Effector memory CD8-positive, alpha-beta T cell (primary cell): ENCODE measurements at places on chromosomes 5 and 9.

DNA sequence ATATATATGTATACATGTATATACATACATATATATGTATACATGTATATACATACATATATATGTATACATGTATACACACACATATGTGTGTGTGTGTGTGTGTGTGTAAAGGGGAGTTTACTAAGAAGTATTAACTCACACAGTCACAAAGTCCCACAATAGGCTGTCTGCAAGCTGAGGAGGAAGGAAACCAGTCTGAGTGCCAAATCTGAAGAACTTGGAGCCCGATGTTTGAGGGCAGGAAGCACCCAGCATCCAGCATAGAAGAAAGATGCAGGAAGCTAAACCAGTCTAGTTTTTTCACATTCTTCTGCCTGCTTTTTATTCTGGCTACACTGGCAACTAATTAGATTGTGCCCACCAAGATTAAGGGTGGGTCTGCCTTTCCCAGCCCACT lies 591.5 kb downstream of the PRR16 start:
- no peak overlapping the region for H3K4me3 ChIP-seq
- no peak for DNase-seq
- no peak overlapping the region for H3K27ac ChIP-seq
- no peaks in the 10 kb centered on the region for H3K36me3 ChIP-seq

GRCh38 chr9:122084026-122084675 lies 9.0 kb downstream of the TTLL11 start:
- DNase-seq: no peak
- H3K27me3 ChIP-seq: no peaks in the 10 kb centered on the region
- H3K36me3 ChIP-seq: no peaks in the 10 kb centered on the region
- no peak overlapping the region for H3K27ac ChIP-seq

DNA sequence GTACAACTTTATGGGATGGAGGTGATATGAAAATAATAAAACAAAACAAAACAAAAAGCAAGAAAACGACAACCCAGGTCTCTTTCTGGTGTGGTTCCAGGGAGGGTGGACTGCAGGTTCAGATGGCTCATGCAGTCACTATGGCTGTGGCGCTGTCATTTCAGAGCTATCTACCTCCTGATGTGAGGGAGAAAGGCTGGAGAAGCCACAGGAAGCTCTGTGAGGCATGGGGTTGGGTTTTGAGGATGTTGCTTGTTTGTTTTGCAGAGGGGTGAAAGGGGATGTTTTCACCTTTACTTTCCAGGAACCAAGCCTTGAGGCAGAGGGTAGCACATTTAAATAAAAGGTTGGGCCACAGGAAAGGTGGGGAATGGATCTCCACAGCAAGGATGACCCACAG lies 18.7 kb downstream of the NIPAL4 start:
- H3K27ac ChIP-seq: peak overlapping the region; percentile 17
- H3K4me3 ChIP-seq: no peak overlapping the region
- DNase-seq: no peak
- H3K4me1 ChIP-seq: no peaks in the 10 kb centered on the region

DNA sequence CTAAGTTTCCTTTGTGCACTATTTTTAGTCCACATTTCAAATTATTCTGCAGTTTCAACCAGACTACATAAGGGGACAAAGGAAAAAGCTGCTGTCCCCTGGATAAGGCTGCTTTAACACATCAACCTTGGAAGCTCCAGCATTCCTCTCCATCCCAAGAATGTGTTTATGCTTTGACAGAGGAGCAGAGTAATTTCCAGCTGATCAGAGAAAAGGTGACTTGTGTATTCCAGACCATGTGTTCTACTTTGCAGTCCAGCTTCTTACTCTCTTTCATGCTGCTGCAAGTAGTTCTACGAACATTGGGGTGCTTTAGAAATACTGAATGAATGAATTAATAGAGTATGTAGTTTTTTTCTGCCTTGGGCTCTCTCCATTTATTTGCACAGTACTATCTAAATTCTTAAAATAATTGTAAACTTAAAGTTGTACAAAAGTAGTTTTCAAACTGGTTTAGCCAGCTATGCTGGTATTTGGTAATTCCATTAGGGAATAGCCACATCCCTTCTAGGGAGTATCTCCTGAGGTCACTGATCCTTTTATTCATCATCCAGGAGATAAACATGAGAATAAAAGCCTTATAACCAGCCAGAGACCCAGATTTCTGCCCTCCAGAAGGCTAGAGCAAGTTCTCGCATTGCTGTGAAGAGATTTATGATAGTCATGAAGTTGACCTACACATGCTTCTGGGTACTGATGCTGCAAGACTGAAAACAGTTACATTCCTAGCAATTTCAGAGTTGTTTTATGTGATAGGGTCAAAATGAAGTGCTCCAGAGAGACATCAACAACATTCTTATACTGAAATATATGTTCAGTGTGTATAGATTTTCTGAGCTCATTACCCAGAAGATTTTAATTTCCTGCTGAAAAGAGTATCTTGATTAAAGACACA lies 215.2 kb downstream of the COMMD10 start:
- no peak overlapping the region for H3K4me3 ChIP-seq
- H3K27ac ChIP-seq: no peak overlapping the region
- peaks cover 11% of the 10 kb centered on the region for H3K36me3 ChIP-seq

DNA sequence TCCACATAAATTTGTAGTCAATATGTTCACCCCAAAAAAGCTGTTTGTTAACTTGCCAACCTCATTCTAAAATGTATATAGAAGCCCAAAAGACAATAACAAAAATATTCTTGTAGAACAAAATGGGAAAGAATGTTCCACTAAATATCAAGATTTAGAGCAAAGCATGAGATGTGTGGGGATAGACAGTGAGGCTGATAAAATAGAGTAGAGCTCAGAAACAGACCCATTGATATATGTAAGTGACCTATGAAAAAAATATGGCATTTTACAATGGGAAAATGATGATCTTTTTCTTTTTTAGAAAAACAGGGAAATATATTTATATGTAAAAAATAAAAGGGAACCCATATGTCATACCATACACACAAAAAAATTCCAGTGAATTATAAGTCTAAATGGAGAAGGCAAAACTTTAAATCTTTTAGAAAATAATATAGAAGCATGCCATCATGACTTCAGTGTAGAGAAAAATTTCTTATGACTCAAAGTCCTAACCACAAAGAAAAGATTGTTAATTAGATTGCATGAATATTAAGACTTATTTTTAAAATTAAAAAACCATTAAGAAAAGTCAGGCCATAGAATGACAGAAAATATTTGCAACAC lies 6.6 kb upstream of the IFNB1 start:
- no peaks in the 10 kb centered on the region for H3K36me3 ChIP-seq
- H3K27me3 ChIP-seq: no peaks in the 10 kb centered on the region
- no peak overlapping the region for H3K4me3 ChIP-seq
- H3K4me1 ChIP-seq: peaks cover 5% of the 10 kb centered on the region
- H3K27ac ChIP-seq: no peak overlapping the region

DNA sequence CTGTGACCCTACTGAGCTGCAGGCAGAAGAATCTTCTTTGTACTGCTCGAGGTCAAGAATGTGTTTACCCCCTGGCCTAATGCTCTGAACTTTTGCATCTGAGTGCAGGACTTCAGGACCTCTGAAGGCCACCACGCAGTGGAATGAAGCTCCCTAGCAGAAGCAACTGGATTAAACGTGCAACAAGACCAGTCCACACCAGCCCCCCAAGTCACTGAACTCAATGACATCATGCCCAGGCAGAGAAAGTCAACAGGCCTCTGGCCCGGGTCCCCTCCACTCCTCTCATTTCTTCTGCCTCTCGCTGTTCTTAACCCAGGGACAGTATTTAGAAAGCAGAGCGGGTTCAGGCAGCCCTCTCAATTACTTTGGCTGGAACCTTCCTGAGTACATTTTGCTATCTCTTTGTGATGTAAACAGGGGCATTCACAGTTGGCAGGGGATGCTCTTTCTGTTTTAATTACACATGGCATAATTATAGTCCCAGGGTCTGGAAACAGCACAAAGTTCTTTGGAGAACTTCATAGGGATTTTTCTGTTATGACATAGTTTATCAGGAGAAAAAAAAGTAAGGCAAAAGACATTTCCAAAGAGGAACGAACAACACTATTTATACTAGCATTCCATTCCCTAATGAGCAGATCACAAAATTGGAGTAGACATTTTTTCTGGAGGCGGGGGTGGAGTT lies 108.2 kb upstream of the SPATA31D4 start:
- no peak overlapping the region for H3K27ac ChIP-seq
- H3K27me3 ChIP-seq: no peaks in the 10 kb centered on the region
- DNase-seq: no peak
- no peak overlapping the region for H3K4me3 ChIP-seq
- peaks cover 2% of the 10 kb centered on the region for H3K4me1 ChIP-seq

DNA sequence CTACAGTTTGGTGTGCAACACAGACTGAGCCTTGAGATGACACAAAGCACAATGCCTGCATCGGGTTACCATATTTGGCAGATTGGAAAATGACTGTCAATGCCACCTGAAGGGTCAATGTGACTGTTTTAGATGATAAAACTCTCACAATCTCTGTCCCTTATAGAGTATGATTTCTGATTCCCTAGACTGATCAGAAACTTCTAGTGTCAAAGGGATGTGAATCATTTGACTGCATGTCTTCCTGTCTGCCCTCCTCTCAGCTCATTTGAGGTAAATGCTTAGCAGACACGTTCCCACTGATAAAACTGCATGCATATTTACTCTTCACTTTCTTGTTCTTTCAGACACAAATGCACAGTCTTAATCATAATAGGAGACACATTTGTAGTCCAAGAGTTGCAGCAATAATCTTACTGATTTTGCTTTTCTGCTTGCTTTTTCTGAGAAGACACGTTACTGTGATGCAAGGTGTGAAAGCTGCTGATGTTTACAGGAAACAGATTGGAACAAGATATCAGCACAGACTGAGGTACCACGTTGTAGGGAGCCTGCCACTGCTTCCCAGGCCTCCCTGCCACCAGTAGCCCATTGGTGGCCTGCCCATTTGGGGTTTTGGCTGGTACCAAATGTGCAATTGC lies 77.8 kb downstream of the GCNT4 start:
- H3K27me3 ChIP-seq: no peaks in the 10 kb centered on the region
- H3K27ac ChIP-seq: peak overlapping the region; percentile 83
- peaks cover 44% of the 10 kb centered on the region for H3K4me1 ChIP-seq
- peak; percentile 31 for DNase-seq
- peak overlapping the region; percentile 15 for H3K4me3 ChIP-seq

GRCh38 chr5:51273021-51273420 lies 110.2 kb upstream of the ISL1 start:
- DNase-seq: no peak
- H3K27ac ChIP-seq: no peak overlapping the region
- H3K36me3 ChIP-seq: no peaks in the 10 kb centered on the region
- no peaks in the 10 kb centered on the region for H3K27me3 ChIP-seq
- H3K4me1 ChIP-seq: no peaks in the 10 kb centered on the region
- H3K4me3 ChIP-seq: no peak overlapping the region

DNA sequence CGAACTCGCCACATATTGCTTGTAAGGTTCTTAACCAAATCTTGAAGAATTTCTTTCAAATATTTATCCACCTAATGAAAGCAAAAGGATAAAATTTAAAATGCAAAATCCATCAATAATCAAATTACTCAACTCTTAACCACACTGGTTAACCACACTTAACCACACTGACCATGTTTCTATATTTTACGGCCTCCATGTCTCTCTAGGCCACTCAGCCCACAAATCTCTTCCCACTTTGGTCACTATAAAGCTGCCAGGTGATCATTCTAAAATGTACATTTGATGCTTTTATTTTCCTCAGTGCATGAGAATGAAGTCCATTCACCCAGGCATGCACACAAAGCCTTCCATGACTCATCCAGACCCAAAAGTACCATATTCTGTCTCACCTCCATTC lies 56.4 kb upstream of the OR2K2 start:
- H3K27ac ChIP-seq: no peak overlapping the region
- no peak for DNase-seq
- no peak overlapping the region for H3K4me3 ChIP-seq
- no peaks in the 10 kb centered on the region for H3K4me1 ChIP-seq
- no peaks in the 10 kb centered on the region for H3K27me3 ChIP-seq

GRCh38 chr5:122007546-122007945 lies 45.8 kb downstream of the SRFBP1 start:
- H3K4me3 ChIP-seq: no peak overlapping the region
- peaks cover 24% of the 10 kb centered on the region for H3K4me1 ChIP-seq
- H3K27me3 ChIP-seq: no peaks in the 10 kb centered on the region

GRCh38 chr5:163509291-163509951 lies 4.0 kb downstream of the MAT2B start:
- no peaks in the 10 kb centered on the region for H3K27me3 ChIP-seq
- peaks cover 53% of the 10 kb centered on the region for H3K4me1 ChIP-seq
- peaks cover 74% of the 10 kb centered on the region for H3K36me3 ChIP-seq
- peak overlapping the region; percentile 80 for H3K4me3 ChIP-seq

DNA sequence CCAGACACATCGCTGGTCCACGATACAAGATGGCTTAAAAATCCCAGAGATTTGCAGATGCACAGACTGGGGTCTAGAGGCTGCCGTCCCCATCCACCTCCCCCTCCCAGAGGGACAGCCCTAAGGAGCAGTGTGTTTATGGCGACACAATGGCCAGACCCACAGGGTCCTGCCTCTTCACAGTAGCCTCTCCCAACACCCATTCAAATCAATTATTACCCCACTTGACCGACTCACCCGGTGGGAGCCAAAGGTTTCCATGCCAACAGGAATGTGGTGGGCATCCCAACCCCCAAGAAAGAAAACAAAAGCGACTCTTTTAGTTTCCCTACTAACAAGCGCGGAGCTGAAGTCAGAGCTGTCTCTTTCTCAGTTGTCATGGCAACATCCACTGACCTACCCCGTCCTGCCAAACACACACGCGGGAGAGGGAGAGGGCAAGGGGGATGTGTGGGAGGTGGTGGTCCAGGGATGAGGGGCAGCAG lies 209.0 kb downstream of the TTLL11 start:
- no peaks in the 10 kb centered on the region for H3K36me3 ChIP-seq
- H3K27ac ChIP-seq: no peak overlapping the region
- H3K27me3 ChIP-seq: no peaks in the 10 kb centered on the region
- no peak for DNase-seq

- peaks cover 70% of the 10 kb centered on the region for H3K4me1 ChIP-seq
- H3K4me3 ChIP-seq: peak overlapping the region; percentile 68
- peak overlapping the region; percentile 93 for H3K27ac ChIP-seq
These were observed 7.9 kb downstream of the SMARCA2 start for GRCh38 chr9:2023042-2023441.

- DNase-seq: no peak
- peaks cover 4% of the 10 kb centered on the region for H3K4me1 ChIP-seq
- H3K36me3 ChIP-seq: peaks cover 17% of the 10 kb centered on the region
- no peak overlapping the region for H3K27ac ChIP-seq
- no peak overlapping the region for H3K4me3 ChIP-seq
- H3K27me3 ChIP-seq: peaks cover 32% of the 10 kb centered on the region
These were observed 23.7 kb upstream of the STARD4 start for GRCh38 chr5:111535879-111536549.

- no peak overlapping the region for H3K27ac ChIP-seq
- peak overlapping the region; percentile 43 for H3K4me3 ChIP-seq
- H3K4me1 ChIP-seq: peaks cover 11% of the 10 kb centered on the region
- no peak for DNase-seq
These were observed 124.6 kb upstream of the ERCC6L2 start for GRCh38 chr9:95750725-95751519.
